NCI-H226 (cell line): ENCODE measurements at places on chromosomes 1 and 21.

GRCh38 chr1:205491794-205492193 is 12.7 kb upstream of the CDK18 start:
- peak; percentile 48 for DNase-seq

- DNase-seq = no peak
Measured at GRCh38 chr1:85494074-85494903, 29.3 kb upstream of the DDAH1 start.

- no peak for DNase-seq
Measured at GRCh38 chr1:225973158-225973557, 26.0 kb downstream of the SDE2 start.

DNA sequence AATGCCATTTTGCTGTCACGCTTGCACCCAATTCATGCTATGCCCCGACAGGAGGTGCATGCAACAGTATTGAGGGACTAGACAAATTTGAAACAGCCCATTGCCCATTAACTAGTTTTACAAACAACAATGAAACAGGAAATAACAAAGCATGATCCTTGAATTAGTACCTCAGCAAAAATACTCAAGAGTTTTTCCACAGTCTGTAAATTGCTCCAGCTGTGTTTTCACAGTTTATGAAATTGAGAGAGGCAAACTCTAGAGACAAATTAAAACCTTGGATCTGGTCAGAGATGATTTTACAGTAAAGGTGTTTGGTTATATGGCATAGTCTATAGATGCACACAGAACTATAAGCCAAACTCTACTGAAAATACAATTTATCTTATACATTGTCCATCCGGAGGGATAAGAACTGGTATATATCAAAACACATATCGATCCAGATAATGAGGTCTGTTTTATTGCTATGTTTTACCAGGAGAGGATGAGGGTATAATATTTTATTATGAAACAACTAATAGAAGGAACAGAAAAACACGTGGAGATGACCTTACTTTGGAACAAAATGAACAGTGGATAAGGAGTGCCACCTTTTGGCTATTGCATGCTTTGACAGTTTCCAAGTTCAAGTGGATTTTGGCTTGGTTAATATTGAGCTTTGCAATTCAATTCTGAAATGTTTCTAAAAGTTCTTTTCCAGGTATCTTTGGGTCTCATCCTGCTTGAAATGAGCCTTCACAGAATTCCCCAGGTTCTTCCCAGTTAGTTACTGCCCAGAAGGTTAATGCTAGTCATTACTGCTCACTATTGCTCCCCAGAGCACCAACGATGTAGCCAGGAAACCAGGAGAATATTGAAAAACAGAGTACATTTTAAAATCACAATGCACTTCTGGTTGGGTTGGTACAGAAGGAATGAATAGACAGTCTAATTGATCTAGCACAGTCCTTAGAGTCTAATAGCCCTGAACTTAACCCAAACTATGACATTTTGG is 45.7 kb downstream of the ZC3H11B start:
- no peak for DNase-seq

DNA sequence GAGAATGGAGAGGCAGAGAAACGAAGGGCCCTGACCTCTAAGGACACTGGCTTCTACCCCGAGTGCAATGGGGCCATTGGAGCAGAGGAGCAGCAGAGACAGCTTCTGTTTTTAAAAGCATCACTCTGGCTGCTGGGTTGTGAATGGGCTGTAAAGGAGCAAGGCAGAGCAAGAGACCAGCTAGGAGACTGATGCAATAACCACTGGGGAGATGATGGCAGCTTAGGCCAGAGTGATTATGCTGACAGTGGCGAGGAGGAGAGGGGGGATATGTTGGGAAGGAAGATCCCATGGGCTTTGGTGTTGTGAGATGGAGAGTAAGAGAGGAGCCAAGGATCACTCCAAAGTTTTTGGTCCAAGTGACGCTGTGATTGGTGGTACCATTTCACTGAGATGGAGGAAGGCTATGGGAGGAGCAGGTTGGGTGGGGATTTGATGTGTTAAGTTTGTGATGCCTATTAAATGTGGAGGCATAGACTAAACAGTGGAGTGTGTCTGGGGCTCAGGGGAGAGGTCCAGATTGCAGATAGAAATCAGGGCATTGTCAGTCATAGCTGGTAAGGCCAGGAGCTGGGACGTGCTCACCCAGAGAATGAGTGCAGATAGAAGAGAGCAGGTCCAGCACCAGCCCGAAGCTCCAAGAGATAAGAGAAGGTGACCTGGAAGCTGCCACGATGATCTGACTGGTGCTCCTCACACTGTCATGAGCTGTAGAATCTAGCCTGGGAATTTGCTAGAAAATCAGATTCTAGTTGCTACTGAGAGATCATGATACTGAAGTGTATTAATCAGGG is 11.0 kb downstream of the TRAF5 start:
- DNase-seq = no peak

GRCh38 chr1:110492573-110492972 is 26.4 kb downstream of the KCNA10 start:
- DNase-seq = no peak

GRCh38 chr1:89169166-89169565 is 6.6 kb downstream of the GBP7 start:
- DNase-seq = no peak

DNA sequence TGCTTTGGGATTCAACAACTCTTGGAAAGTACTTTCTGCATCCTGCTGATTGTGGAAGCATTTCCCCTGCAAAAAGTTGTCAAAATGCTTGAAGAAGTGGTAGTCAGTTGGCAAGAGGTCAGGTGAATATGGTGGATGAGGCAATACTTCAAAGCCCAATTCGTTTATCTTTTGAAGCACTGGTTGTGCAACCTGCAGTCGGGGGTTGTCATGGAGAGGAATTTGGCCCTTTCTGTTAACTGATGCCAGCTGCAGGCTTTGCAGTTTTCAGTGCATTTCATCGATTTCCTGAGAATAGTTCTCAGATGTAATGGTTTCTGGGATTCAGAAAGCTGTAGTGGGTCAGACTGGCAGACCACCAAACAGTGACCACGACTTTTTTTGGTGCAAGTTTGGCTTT is 47.6 kb upstream of the GJA5 start:
- peak; percentile 72 for DNase-seq

DNA sequence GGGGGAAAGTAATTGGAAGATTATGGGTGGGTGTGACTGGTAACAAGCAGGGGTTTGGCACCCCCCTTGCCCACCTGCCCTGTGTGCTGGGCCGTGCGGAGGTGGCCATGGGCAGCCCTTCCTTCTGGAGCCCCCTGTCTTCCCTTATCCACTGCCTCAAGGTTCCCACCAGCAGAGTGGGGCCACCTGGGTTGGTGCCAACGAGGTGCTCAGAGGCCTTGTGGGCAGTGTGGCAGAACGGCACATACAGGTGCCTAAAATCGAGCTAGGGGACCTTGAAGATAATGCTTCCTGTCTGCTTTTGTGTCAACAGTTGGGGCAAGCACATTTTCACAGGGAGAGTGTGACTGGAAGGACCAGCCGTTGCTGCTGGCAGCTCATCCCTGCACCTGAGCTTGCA is 161.8 kb downstream of the PCBP3 start:
- DNase-seq = no peak

DNA sequence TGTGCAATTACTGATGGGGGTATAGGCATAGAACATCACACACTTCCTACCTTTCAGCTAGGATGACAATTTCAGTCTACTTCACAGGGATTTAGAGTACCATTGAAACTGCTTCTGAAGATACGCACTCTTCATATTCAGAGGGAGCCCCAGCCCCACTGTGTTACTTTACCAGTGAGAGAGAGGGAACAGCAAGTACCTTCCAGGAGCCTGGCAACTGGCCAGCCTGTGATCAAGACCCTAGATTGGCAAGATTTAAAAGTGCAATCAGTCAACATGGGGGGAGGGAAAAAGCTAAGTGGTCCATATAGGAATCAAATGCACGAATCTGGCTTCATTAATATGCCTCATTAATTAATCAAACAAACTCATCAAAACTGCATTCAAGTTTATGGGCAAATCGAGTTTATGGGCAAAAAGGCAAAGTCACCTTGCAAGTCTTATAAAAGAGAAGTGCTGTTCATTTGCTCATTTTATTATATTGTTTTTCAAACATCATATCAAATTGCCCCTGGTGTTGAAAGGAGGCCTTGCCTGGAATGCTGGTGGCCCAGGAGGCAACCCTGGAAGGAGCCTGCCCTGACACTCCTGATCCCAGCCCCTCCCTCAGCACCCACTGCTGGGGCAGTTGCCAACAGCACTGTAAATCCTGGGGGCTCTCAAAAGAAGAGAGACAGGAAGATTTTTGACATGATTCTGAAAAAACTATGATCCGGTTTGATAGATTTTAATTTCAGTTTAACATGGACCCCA is 184.9 kb upstream of the DPT start:
- DNase-seq = no peak

- no peak for DNase-seq
Measured at GRCh38 chr1:15692121-15692682, 8.1 kb downstream of the PLEKHM2 start.

DNA sequence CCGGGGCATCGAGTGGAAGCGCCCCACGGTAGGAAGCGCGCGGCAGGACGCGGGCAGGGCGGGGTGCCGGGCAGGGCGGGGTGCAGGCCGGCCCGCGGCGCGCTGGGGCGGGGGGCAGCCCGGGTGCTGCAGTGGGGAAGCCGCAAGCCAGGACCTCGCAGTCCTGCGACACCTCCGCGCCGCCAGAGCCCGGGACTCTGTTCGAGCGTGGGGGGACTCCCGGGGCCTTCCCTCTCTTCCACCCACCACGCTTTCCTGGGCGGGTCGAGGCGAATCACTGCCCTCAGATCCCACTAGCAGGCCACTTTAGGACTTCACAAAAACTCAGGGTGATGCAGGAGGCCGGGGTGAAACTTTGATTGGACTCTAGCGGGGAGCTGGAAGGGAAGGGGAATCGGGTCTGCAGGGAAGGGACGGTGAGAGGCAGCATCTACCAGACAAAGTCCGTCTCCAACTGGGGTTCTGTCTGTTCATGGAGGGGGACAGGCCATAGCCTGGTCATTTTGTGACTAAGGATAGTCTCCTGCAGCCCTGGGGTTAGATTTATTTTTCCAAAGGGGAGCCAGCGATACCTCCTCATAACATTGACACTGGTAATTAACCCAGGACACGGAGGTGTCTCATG is 623 bp downstream of the CAPN2 start:
- no peak for DNase-seq

- no peak for DNase-seq
Measured at GRCh38 chr1:6646499-6647148, 22.0 kb downstream of the THAP3 start.

DNA sequence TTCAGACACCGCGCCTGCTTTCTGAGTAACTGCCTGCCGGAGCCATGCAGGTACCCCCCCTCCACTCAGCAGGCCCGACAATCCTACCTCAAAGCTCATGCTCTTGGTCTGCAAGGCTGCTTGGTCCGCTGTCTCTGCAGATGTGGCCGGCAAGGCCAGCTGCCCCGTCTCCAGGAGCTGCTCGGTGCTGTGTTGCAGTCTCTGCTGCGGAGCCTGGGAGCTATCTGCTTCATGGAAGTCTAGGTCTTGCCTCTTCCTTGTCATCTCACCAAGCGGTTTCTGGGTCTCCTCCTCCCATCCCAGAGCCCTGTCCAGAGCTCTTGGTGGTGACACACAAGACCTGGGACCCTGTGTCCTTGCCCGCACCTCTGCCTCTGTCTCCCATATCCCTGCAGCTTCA is 24.0 kb upstream of the GNPAT start:
- no peak for DNase-seq

DNA sequence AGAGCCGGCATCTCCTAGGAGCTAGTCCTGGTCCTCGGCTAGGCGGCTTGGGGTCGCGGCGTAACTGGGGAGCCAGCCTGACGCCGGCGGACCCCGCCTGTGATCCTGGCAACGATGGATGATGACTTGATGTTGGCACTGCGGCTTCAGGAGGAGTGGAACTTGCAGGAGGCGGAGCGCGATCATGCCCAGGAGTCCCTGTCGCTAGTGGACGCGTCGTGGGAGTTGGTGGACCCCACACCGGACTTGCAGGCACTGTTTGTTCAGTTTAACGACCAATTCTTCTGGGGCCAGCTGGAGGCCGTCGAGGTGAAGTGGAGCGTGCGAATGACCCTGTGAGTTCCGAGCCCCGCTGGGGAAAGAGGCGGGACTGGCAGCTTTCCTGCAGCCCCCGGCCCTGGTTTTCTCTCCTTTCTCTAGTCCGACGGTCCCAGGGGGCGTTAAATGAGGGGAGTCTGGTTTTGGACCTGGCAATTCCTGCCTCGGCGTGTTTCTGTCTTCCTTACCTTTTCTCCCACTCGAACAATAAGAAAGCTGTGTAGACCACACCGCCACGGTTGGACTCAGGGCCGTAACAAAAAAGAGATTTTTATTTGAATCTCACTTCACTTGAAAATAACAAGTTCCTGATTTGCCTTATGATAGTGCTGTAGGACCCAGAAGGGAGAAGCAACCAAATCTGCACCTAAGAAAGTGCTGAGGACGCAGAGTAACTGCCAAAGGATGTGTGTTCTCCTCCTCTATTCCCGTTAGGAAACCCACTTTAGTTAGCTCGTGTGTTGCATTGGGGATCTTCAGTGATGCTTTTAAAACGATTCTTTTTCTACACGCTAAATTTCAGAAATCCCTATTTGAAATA is at the start of gene SPRTN:
TSS of gene SPRTN (plus strand) at position 24 of the 859 bp plus-strand sequence. CDS start at position 115, 91 bp downstream.
- DNase-seq = no peak

- no peak for DNase-seq
Measured at GRCh38 chr1:222561656-222562055, 13.8 kb upstream of the HHIPL2 start.

- peak; percentile 73 for DNase-seq
Measured at GRCh38 chr1:234755449-234755863, 145.5 kb upstream of the IRF2BP2 start.

DNA sequence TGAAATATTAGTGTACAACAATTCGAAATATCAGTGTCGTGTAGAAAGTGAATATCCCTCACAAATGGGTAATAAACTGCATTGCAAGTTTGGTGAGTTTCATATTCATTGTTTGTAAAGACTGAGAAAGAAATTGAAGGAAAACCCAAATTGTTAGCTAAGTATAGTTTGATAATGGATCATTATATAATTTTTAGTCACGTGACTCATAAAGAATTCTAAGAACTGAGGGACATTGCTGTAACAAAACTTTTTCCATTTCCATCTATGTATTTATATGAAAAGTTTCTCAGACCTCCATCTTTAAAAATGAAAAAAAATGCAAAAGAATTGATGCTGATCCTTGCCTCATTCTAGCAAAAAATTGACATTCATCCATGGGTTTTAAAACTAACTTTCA is 36.0 kb upstream of the SGIP1 start:
- DNase-seq = no peak

DNA sequence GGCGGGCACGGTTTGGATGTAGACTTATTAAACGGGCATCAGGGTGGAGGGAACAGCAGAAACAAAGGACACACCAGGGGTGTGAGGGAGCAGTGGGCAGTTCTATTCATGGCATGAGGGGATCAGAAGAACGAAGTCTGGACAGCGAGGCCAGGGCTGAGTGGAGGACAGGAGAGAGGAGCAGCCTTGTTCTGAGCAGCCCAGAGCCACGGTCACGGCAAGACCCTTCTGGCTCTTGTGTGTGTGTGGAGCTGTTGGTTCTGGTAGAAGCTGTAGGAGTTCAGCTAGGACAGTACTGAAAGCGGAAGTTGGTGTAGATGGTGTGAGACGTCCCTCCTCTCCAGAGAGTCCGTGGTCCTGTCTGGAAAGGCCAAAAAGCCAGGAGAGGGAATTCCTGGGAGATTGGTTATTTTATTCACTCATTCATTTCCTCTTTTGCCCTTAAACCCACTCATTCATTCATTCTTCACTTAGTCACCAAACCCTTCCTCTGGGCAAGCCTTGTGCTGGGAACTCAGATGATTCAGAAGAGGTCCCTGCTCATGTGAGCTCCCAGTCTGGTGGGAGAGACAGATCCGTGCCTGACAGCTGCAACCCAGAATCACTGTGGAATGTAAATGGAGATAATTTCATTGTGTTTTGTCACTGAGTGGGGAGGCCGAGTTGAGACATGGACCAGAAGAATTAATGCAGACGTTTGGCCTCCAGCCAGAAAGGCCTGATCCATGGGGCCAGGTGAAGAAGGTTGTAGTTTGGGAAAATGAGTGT is 4.1 kb upstream of the ACOT11 start:
- peak; percentile 32 for DNase-seq
